ENCODE measurements at places on chromosomes 2 and 18.

GRCh38 chr2:189178726-189179569, 613 bp downstream of the COL5A2 start:
- DNase-seq = peak; percentile 95

DNA sequence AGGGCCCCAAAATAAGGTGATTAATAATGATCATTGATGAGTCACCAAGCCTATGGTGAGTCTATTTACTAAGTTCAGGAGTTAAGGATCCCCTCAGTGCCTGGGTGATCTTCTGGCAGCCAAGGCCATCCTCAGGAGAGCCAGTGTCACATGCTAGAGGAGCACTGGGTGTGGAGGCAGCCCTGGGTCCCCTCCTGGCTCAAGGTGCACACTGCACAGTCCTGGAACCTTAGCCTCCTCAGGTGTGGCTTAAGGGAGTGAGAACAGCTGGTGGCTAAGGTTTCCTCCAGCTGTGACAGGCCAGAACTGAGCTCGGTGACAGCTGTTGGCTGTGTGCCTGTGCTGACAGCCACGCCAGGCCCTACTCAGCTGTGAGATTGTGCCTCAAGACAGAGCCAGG, 52.1 kb upstream of the ACAA2 start:
- DNase-seq = no peak

- DNase-seq = peak; percentile 94
These were observed 86.9 kb downstream of the FAM117B start for GRCh38 chr2:202721621-202722020.

- DNase-seq = no peak
These were observed 252.6 kb downstream of the FAM210A start for GRCh38 chr18:13473751-13474150.

GRCh38 chr2:104868505-104868866, 14.6 kb downstream of the POU3F3 start:
- DNase-seq = no peak

- no peak for DNase-seq
These were observed 148.6 kb downstream of the TWIST2 start for GRCh38 chr2:238996331-238997136.

GRCh38 chr18:28650860-28651259, 473.9 kb upstream of the CDH2 start:
- no peak for DNase-seq

- no peak for DNase-seq
These were observed 90.3 kb upstream of the SNTG2 start for GRCh38 chr2:860259-860855.

GRCh38 chr18:48832938-48833700, 117.6 kb downstream of the SMAD7 start:
- DNase-seq = no peak

GRCh38 chr18:45291621-45292615, 323.4 kb upstream of the SLC14A2 start:
- DNase-seq = peak; percentile 4

GRCh38 chr2:242038166-242038927, 168.8 kb downstream of the RTP5 start:
- no peak for DNase-seq

DNA sequence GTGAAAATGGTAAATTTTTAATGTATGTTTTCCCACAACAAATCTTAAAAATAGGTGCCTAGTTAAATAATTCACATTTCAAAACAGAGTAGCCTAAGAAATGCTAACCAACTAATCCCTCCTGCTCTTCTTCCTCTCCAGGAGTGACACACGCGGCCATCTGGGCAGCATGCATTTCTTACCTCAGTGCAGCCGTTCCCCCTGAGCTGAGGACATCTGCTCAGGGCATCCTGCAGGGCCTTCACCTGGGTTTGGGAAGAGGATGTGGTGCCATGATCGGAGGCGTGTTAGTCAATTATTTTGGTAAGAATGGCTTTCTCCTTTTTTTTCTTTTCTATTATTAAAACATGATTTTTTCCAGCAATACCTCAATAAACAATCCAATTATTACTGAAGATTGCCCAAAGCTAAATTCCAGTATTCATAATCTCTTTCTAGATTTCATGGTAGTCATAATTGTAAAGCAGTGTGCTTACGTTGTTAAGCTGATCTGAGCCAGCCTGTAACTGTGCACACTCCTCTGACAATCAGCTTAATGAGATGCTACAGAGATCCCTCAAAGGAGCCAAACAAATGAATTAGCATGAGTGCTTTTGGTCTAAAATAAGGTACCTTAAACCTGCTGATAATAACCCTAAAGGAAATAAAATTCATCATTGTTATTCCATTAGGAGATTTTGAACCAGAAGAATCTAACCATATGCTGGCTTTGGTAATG, 45.8 kb downstream of the NEMP2 start:
- DNase-seq = no peak

- DNase-seq = no peak
These were observed at the start of gene FIGLA for GRCh38 chr2:70790136-70790828. Gene FIGLA, minus strand, starts transcription at chr2:70790643. Its CDS starts 5 bp downstream, at chr2:70790638.

DNA sequence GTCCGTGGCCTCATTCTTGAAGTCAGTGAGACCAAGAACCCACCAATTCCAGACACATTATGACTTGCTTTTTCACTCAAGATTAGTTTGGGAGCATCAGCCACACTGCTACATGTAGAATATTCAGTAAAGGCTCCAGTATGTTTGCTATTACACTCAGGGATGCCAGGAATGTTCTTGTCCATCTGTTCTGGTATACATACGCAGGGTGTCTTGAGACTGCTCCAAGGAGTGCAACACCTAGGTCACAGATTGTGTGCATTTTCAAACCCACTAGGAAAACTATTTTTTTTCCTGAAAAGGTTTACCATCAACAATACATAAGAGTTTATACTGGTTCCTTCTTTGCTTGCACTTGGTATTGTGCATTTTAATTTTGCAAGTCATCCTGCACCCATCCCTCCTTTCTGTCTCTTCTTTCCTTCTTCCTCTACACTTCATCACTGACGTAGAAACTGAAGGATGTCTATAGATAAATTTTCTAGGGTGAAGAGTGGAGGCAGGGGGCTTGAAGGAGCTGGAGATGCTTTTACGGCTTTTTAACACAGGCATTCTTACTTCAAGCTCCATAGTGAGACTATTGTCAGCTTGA, 35.3 kb upstream of the MAP2 start:
- no peak for DNase-seq

GRCh38 chr2:127620866-127621265, 25.1 kb upstream of the GPR17 start:
- no peak for DNase-seq

DNA sequence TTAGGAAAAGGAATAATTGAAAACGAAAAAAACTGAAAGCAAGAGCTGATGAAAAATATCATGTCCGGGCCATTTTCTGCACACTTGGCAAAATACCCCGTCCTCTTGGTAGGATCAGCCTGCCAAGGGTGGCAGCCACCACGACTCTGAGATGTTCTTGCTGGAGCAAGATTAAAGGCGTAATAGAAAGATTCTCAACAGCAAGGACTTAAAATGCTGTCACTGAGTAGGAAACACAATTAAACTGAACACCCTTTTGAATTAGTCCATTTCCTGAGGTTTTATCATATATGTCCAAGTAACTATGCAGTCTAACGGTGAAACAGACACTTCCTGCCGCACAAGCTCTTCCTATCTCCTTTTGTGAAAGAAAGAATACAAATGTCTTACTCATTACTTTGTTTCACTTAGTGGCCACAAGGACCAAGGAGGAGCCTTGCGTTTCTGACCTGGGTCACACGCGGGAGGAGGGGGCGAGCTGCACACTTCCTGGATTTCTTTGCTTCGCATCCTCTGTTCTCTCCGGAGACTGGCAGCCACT, 222.7 kb downstream of the PIEZO2 start:
- DNase-seq = peak; percentile 39

DNA sequence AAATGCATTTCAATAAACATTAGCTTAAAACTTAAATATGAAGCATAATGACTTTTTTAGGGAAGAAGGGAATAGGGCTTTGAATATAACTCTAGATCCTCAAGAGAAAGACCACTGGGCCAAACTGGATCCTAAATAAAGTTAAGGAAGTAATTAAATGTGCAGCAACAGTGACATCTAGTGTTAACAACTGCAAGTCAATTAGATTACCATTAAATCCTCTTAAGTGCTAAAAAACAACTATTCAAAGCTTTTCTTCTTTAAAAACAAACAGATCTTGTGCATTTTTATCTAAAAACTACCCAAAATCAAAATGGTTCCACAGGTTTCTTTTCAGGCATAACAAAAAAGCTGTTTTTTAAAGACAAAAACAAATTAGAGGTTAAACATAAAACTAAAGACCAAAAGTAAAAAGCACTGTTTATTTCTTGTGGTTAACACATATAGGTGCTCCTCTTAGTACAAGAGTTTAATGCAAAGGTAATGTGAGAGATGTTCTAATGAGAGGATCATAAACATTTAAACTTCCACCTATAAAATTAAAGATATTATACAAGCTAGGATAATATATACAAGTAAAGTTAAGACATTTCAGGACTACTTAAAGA, 111.4 kb downstream of the THADA start:
- peak; percentile 85 for DNase-seq

DNA sequence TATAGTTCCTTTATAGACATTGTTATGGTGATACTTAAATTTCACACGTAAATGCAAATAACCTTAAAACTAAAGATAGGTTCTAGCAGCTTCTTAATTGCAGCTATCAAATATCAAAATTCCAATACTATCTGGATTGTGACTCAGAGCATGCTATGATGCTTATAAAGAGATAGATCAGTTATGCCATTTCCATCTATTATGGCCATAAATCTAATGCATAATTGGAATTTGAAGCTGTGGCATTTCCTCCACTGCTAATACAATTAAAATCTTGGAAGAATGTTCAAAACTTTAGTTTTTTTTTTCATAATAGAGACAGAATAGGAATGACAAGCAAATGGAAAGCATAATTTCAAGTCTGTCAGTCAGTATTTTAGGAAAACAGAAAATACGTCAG, 220.8 kb upstream of the GALNT5 start:
- DNase-seq = no peak

GRCh38 chr2:222442665-222443064, 18.3 kb downstream of the SGPP2 start:
- no peak for DNase-seq

DNA sequence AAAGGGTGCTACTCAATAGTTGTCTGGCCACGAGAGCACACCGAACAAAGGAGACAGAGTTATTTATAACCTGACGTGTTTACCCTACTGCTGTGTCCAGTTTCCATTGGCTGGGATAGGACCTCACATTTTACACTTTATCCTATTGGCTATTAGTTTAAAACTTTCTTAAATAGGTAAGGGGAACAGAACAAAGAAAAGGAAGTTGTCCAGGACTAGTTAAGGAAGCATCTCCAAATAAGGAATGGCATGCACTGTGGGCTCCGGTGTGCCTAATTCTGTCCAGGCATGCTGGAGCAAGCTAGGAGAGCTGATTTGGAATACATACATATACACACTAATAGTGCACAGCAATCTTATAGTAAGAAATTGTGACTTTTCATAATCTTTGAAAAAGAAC, 72.2 kb downstream of the CAB39 start:
- no peak for DNase-seq

- no peak for DNase-seq
These were observed 2.2 kb downstream of the ITM2C start for GRCh38 chr2:230866756-230867523.

DNA sequence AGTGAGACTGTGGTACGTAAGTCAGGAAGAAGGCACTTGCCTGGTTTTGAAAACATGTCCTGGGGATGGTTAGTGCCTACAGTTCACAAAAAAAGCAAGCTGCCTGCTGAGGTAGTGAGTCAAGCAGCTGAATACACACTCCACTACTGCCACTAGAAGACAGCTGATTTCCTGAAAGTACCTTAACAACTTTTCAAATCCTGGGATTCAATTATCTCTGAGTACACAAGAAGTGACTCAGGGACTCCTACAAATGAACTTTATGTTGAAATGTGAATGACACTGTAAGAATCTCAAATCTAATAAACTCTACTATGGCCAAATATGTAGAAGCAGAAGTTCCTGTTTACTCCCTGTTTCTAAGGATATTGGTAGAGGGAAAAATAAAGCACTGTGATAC, 58.0 kb upstream of the ARL5A start:
- DNase-seq = no peak

DNA sequence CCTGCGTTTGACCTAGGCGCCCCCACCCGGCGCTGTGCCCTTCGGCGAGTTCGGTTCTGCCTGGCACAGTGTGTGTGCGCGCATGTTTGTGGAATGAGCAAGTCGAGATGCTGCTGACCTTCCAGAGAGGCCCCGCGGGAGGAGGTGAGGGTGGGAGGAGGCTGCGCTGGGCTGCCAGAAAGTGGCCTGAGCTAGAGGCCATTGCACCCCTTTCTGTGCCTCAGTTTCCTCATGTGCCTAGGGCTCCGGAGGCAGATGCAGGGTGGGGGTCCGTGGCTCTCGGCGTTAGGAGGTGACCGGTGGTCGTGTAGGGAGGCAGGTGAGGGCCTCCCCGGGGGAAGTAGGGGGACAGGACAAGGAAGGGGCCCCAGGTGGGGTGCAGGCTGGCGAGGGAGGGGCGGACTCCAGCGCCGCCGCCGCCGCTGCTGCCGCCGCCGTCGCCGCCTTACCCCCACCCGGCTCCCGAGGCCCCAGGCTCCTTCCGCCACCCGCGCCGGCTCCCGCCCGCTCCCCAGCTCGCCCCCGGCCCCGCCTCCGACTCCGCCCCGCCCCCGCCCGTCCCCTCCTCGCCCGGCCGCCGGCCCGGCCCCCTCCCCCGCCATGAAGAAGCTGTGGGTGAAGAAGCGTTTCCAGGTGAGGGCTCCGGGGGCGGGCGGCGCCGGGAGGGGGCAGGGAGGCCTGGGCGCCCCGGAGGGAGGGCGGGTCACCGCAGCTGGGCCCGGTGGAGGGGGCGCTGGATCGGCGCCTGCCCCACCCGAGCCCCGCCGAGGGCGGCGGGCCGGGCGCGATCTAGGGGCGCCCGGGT, 7.0 kb downstream of the SPEG start:
- DNase-seq = peak; percentile 87

- peak; percentile 60 for DNase-seq
These were observed 40.6 kb upstream of the MRPL19 start for GRCh38 chr2:75605770-75606529.

GRCh38 chr18:22609642-22610041, 191.9 kb upstream of the CTAGE1 start:
- DNase-seq = peak; percentile 44

- peak; percentile 91 for DNase-seq
These were observed 52.2 kb downstream of the CDK15 start for GRCh38 chr2:201858281-201859184.

GRCh38 chr2:66521291-66521922, 86.5 kb downstream of the MEIS1 start:
- DNase-seq = no peak

DNA sequence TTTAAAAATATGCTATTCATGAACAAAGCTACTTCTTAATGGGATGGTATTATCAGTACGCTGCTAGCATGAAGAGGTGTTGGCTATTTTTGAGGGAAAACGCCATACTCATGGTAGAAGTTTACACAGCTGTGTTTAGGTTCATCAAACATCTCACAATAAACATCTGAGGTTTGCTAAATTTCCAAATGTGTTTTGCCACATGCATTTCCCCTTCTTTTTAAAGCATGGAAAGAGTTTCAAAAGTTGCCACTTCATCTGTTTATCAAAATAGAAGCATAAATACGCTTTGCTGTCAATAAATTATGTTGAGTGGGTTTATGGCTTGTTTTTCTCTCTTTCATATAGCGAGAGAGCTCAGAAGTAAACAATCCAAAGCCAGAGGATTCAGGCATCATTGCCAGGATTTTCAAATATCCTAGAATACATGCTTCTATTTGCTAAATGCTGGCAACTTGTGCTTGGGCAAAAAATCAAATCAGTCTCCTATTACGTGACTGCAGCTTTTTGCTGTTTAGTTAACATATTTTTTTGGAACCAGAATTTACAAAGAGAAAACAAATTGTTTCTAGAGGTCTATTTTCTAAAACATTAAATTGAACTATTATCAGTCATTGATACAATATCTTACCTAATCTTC, 1919.9 kb upstream of the LRRTM1 start:
- DNase-seq = no peak

Data from amniotic epithelial cell (primary cell).